ENCODE measurements at places on chromosomes 1 and 21.

- no peak for DNase-seq
These were observed 601 bp downstream of the JMJD4 start for GRCh38 chr1:227734546-227734855.

DNA sequence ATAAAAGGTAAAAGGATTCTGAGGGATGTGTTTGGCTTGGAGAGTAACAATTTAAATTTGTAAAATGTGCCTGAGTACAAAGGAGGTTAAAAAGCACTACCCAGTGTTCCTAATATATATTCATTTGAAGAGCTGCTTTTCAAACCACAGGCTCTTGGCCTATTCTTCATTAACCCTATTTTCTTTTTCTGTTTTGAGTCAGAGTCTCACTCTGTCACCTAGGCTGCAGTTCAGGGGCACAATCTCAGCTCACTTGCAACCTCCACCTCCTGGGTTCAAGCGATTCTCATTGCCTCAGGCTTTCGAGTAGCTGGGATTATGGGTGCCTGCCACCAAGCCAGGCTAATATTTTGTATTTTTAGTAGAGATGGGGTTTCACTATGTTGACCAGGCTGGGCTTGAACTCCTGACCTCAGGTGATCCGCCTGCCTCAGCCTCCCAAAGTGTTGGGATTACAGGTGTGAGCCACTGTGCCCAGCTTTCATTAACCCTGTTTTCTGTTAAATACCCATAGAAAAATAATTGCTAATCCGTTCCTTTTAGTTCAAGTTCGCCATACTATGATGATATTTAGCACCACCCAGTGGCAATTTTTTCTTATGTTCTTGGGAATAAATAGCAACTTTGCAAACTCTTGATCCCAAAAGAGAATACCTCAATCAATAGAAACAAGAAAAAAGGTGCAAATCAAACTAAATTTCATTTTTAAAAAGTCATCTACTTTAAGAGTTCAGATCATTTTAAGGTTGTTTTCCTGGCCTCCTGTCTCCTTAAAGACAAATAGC, 30.5 kb downstream of the ZBTB8OS start:
- DNase-seq = no peak

DNA sequence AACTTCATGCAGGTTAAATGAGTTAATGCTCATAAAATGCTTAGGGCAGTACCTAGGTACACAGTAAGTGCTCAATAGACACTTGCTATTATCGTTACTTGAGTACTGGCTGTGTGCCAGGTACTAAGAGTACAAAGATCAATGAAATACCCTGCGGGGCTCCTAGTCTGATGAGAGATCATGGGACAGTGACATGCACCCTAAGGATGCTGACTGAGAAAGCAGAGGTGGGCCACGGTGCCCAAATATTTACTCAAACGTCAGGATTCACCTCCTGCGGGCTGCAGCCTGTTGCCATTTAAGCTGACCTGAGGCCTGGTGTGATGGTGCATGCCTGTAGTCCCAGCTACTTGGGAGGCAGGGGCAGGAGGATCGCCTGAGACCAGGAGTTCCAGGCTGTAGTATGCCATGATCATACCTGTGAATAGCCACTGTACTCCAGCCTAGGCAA, 19.8 kb upstream of the LUZP1 start:
- DNase-seq = no peak

- DNase-seq = no peak
These were observed 24.2 kb downstream of the SLC19A2 start for GRCh38 chr1:169461390-169462000.

GRCh38 chr1:7478809-7479499, 292.1 kb upstream of the VAMP3 start:
- no peak for DNase-seq
